Fibroblast of pulmonary artery (primary cell): ENCODE measurements at places on chromosomes 13 and 19.

DNA sequence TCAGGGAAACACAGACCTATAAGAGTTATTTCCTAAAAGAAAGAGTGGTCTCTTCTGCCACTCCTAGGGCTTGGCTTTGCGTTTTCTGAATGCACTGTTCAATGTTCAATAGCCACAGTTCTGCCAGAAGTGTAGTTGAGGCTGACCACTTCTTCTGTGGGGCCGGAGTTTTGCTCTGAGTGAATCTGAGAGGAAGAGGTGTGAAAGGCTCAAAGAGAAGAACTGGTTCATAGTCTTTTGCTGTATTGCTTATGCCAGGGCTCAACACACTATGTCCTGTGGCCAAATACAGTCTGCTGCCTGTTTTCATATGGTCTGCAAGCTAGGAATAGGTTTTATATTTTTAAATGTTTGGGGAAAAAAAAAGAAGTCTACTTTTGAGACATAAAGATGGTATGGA lies 128.2 kb downstream of the STOML3 start:
- DNase-seq = no peak

DNA sequence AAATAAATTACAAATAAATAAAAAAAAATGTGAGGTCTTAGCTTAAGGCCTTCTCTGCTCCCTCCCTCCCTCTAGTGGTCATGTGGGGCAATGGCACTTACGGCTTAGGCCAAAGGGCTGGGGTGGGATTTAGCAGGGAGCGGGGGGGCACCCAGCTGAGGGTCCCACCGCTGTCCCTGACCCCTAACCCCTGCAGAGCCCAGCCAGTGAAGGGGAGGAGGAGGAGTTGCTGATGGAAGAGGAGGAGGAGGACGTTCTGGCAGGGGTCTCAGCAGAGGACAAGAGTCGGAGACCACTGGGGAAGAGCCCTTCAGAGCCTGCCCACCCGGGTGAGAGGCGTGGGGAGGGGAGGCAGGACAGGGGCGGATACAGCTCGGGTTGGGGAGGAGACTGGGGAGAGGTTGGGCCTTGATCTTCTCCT lies 9.3 kb downstream of the MPND start:
- DNase-seq = peak; percentile 82

GRCh38 chr13:34034411-34034810 lies 216.5 kb downstream of the RFC3 start:
- DNase-seq = no peak

DNA sequence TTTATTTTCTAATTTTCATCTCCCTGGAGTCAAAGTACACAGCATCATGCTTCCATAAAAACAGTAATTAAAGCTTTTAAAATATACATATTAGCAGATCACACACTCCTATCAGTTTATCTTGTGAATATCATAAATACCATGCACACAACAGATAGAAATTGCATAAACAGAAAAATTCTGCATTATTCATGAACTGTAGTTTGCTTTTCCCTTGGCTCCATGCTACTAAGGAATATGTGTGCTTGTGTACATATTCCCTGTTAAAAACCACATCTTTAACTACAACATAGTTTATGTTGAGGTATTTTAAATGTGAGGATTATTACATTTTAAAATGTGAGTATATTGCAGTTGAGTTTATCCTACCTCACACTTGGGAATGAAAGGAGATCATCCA lies 193.5 kb downstream of the FGF14 start:
- no peak for DNase-seq

GRCh38 chr13:99757756-99758459 lies 213.7 kb downstream of the ZIC5 start:
- no peak for DNase-seq

- DNase-seq = no peak
These were observed 418.9 kb downstream of the FGF14 start for GRCh38 chr13:101982903-101983302.

DNA sequence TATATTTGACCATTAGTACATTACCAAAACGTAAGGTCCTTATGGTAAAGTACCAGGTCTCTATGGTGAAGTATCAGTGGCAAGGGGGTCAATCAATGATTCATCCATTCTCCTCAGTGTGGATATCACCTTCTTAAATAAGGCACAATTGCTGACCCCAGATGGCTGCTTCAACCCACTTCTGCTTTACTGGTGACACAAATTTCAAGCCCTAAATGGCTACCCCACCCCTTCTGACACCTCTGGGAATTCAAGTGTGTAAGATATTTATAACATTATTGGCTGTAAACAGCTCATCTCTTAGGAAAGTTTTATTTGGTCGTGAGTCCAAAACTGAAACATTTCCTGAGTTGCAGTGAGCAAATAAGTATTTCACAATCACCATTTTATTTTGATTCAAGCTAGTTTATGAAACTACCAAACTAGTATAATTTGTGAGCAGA lies 7.9 kb upstream of the WBP4 start:
- DNase-seq = peak; percentile 77

GRCh38 chr19:3684054-3684816 lies 16.0 kb downstream of the PIP5K1C start:
- peak; percentile 77 for DNase-seq

GRCh38 chr13:81194362-81194761 lies 853.4 kb upstream of the SPRY2 start:
- no peak for DNase-seq

DNA sequence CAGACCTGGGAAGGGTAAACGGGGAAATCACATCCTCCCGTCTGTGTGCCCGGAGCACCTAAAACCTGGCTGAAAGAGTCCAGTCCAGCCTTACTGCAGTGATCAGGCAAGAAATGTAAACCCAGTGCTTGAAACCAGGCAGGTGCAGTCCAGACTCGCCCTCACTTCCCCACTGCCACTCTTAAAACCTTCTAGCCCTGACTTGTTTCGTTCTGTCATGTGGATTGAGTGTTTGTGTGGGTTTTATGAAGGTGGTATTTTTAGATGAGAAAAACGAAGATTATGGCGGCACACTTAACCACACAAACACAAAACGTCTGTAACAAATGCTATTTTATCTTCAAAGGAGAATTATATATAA lies 839 bp upstream of the CKAP2 start:
- no peak for DNase-seq

- no peak for DNase-seq
These were observed 242.4 kb upstream of the TMTC4 start for GRCh38 chr13:100917011-100917410.

DNA sequence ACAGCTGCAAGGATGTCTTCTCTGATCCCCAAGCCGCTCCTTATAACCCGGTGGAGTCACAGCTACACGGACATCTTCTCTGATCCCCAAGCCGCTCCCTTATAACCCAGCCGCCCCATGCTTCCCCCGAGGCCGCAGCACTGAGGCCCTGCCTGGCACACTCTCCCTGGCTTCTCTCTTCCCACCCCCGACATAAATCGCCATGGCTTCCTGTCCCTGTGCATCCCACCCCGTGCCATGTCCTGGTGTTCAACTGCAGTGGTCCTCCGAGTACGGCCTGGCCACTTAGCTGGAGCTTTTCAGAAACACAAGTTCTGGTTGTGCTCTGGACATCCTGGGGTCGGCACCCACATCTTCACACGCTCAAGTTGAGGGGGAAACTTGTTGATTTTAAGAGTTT lies 60.4 kb downstream of the RASA3 start:
- DNase-seq = no peak

DNA sequence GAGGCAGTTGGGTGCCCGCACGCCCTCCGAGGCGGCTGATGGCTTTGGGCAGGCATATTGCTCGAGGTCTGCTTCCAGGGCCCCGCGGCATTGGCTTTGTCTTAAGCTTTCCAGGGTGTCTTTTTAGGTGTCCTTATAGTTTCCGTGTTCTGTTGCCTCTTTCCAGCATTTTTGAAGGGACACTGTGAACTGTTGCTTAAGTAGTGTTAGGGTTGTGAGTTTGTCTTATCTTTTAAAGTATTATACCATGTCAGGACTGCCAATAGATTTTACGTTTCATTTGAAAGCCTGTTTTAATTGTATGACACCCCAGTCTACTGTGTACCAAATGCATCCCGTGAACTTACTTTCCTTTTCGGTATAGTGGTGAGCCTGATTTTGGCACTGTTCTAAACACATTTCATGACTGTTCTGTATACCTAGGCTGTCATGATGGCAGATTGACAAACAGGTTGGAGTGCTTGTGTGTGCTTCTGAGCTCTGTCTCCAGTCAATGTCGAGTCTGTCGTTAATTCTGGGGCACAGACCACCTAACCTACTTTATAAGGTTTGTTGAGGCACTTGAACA lies 656 bp downstream of the PCCA start:
- DNase-seq = no peak

DNA sequence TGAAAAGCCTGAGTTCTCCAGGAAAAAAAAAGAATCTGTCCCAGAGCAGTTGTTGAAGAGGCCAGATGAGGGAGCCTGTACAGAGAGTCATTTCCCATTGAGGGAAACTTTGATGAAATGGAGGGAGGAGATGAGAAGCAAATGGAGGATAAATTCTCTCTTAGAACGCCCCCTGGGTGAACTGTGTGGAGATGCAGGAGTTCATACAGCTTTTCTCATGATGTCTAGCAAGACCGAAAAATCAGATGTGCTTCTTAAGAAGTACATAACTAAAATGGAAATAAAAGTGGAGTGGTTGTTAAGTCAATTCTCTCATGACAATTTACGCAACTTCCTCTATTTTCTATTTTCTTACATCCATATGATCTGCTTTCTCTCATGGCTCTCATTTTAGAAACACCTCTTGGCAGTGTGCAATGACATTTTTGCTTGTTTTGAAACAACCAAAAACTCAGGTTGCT lies 1263.1 kb downstream of the PCDH9 start:
- peak; percentile 82 for DNase-seq

DNA sequence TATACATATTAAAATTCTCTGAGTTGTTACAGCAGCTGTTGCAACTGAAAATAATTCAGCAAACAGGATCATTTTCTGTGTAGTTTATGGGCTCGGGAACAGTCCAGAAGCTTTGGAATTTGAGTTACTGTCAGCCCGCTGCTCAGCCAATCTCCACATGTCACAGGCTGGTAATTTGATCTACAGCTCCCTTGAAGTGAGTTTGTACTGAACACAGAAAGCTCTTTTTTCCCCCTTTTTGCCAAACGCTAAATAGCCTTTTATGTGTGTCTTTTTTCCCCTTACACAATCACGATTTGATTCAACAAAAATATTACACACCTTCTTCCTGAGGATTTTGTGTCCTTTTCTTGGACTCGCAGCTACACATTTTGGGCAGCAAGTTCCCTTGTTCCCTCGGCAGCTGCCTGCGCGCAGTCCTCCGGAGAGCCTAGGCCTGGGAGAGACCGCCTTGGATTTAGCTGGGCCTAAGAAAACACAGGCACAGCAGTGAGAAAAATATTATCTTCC lies 371.4 kb downstream of the KCNRG start:
- DNase-seq = peak; percentile 33

GRCh38 chr13:59461411-59461810 lies 702.3 kb downstream of the DIAPH3 start:
- no peak for DNase-seq

DNA sequence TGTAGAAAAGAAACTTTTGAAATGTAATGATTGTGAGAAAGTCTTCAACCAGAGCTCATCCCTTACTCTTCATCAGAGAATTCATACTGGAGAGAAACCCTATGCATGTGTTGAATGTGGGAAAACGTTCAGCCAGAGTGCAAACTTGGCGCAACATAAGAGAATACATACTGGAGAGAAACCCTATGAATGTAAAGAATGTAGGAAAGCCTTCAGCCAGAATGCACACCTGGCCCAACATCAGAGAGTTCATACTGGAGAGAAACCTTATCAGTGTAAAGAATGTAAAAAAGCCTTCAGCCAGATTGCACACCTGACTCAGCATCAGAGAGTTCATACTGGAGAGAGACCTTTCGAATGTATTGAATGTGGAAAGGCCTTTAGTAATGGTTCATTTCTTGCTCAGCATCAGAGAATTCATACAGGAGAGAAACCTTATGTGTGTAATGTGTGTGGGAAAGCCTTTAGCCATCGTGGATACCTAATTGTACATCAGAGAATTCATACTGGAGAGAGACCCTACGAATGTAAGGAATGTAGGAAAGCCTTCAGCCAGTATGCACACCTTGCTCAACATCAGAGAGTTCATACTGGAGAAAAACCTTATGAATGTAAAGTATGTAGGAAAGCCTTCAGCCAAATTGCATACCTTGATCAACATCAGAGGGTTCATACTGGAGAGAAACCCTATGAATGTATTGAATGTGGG lies 19.3 kb downstream of the ZNF583 start:
- DNase-seq = peak; percentile 11
